ENCODE measurements at places on chromosomes 6 and 20. TPM values are rescaled to one million over a fixed set of nuclear protein-coding genes. Genes with fewer than 3 reads are reported as not detected.

DNA sequence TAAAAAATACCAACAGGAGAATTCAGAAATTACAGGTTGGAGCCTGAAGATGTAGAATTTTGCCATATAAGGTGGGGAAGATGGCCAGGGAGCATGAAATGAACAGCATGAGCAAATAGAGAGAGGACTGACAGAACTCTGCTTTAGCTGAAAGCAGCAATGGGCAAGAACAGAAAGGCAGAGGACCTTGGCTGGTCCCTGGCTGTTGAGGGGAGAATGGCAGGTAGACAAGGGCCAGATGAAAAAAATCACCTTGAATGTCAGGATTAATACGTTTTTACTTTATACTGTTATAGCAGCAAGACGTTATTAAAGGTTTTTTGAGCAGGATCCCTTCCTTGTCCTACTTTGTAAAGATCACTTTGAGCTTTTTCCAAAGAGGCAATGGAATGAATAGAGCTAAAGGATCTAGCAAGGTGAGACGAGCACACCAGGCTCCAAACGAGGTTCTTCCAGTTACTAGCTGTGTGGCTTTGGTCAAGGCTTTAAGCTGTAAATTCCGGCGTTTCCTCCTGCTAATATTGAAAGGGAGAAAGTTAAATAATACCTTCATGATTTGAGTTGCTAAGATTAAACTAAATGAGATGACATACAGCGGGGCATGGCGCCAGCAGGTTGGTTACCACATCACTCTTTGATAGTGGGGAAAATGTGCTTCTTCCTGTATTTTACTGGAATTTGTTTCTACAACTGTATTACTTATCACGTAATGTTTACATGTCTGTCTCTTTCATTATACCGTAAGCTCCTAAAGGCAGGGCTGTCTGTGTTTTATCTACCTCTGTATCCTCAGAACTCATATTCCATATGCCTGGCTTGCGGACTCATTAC, 776 bp downstream of the PPIL1 start:
- H3K27ac ChIP-seq = no peak overlapping the region
- H3K36me3 ChIP-seq = no peaks in the 10 kb centered on the region
- DNase-seq = no peak

DNA sequence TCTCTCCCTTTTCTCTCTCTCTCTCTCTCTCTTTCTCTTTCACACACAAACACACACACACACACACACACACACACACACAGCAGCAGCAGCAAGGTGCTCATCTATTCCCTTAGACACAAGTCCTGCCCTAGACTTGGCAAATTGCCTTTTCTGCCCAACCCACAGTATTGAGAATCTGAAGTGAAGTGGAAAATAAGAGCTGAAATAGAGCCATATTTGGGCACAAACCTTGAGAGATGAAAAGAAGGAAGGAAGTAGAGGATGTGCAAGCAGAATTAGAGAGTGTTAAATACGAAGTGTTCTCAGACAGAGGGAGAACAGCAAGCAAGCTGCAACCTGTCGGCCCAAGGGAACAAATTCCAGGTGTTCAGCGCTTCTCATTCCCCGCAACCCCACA, 557.5 kb upstream of the NOX3 start:
- H3K36me3 ChIP-seq = no peaks in the 10 kb centered on the region
- H3K27ac ChIP-seq = no peak overlapping the region
- DNase-seq = no peak
- H3K27me3 ChIP-seq = no peaks in the 10 kb centered on the region
- H3K4me1 ChIP-seq = no peaks in the 10 kb centered on the region
- H3K4me3 ChIP-seq = no peak overlapping the region

- H3K4me1 ChIP-seq = no peaks in the 10 kb centered on the region
- H3K27me3 ChIP-seq = no peaks in the 10 kb centered on the region
- no peak for DNase-seq
- H3K36me3 ChIP-seq = no peaks in the 10 kb centered on the region
- H3K4me3 ChIP-seq = no peak overlapping the region
Observed at GRCh38 chr20:8457978-8458377, 325.9 kb downstream of the PLCB1 start.

GRCh38 chr6:134376785-134377184, 58.9 kb upstream of the SGK1 start:
- no peaks in the 10 kb centered on the region for H3K36me3 ChIP-seq
- H3K27ac ChIP-seq = no peak overlapping the region
- H3K4me1 ChIP-seq = peaks cover 3% of the 10 kb centered on the region
- DNase-seq = no peak
- no peaks in the 10 kb centered on the region for H3K27me3 ChIP-seq

DNA sequence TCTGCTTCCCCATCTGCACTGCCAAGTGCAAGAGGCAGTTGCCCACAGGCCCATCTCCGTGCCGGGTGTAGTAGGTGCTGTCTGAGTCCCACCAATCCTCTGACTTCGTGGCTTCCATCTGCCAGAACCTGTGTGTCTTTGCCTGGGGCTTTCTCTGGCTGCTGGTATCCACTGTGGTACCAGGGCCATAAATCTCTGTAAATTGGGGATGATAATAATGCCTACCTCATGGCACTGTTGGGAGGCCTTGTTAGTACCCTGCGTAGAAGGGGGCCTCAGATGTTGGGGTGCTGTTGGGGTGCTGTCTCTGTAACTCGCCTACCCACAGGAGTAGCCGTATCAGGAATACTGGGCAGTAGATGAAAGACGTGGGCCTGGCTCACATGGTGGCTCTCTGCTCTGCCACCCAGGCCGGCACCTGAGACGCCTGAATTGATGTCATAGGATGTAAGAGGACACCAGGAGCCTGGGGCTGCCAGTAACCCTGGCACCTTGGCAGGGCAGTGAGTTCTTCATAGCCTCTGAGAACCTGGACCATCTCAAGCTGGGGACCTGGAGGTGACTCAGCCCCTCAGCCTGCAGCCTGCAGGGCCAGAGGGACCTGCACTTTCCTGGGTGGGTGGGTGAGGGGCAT, 94.1 kb upstream of the RNF24 start:
- H3K36me3 ChIP-seq = no peaks in the 10 kb centered on the region
- no peaks in the 10 kb centered on the region for H3K27me3 ChIP-seq
- H3K4me1 ChIP-seq = peaks cover 17% of the 10 kb centered on the region
- no peak for DNase-seq
- no peak overlapping the region for H3K27ac ChIP-seq
- H3K4me3 ChIP-seq = no peak overlapping the region

DNA sequence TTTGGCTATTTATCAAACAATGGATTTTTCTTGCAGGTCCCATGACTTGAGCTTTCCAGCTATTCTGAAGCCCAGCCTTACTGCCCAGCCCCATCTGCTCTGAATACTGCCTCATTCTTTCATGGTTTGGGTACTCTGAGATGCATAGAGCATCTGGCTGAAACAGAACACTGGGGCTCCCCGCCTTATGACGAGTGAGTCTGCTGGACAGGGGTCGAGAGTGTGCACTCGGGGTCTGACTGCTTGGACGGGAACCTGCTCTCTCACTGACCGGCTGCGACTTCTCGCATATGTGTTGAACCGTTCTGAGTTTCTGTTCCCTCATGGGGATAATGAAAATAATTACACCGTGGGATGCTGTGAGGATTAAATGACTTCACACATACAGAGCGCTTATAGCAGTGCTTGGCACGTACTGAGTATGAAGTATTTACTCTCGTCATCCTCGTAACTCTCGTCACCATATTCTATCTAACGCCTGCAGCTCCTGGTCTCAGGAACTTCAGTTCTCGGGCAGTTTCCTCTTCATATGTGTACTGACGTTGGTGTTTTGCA, 59.5 kb upstream of the MPC1 start:
- H3K27ac ChIP-seq = no peak overlapping the region
- DNase-seq = no peak
- H3K4me3 ChIP-seq = no peak overlapping the region
- H3K4me1 ChIP-seq = no peaks in the 10 kb centered on the region
- no peaks in the 10 kb centered on the region for H3K27me3 ChIP-seq
- H3K36me3 ChIP-seq = no peaks in the 10 kb centered on the region

- H3K4me1 ChIP-seq = no peaks in the 10 kb centered on the region
- H3K4me3 ChIP-seq = no peak overlapping the region
- no peak overlapping the region for H3K27ac ChIP-seq
- no peak for DNase-seq
- no peaks in the 10 kb centered on the region for H3K27me3 ChIP-seq
Observed at GRCh38 chr6:134080171-134080795, 27.9 kb upstream of the SLC2A12 start.

GRCh38 chr6:15763837-15764236, 101.0 kb upstream of the DTNBP1 start:
- no peaks in the 10 kb centered on the region for H3K27me3 ChIP-seq
- no peak overlapping the region for H3K4me3 ChIP-seq
- H3K4me1 ChIP-seq = no peaks in the 10 kb centered on the region
- H3K36me3 ChIP-seq = no peaks in the 10 kb centered on the region

DNA sequence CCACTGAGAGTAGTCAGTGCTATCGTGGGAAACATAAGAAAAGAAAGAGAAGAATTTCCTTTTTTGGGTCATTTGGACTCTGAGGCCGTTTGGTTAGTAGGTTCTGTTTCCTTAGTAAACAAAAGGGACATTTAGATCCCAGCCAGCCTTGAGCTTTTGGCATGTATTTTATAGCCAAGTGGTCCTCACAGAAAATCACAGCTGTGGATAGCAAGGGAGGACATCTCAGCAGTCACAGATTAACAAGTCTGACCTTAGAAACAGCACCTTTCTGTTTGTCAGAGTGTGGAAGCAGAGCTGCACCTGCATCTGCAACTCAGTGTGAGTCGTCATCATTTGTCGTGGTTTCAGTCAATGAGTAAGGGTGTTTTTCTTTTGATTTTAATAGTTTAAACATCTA, 40.5 kb downstream of the FAM120B start:
- no peak overlapping the region for H3K4me3 ChIP-seq
- peaks cover 13% of the 10 kb centered on the region for H3K36me3 ChIP-seq
- H3K27ac ChIP-seq = no peak overlapping the region
- peaks cover 30% of the 10 kb centered on the region for H3K4me1 ChIP-seq
- DNase-seq = no peak

- H3K36me3 ChIP-seq = no peaks in the 10 kb centered on the region
- H3K27ac ChIP-seq = no peak overlapping the region
- no peak overlapping the region for H3K4me3 ChIP-seq
- DNase-seq = no peak
- H3K27me3 ChIP-seq = no peaks in the 10 kb centered on the region
Observed at GRCh38 chr6:13927203-13927602, 2.5 kb downstream of the RNF182 start.

SLC17A9 gene
- 13.5 TPM for total RNA-seq

All from tibial nerve (tissue), 4 donors.